ENCODE measurements at places on chromosomes 13 and 19.
A peak's percentile ranks its signal among the peaks of the same experiment; 100 is the strongest.

GRCh38 chr19:4583961-4584669 lies 24.6 kb upstream of the SEMA6B start:
- no peak for DNase-seq

GRCh38 chr13:76950101-76950500 lies 1.8 kb downstream of the ACOD1 start:
- DNase-seq, result no peak

- no peak for DNase-seq
Observed at GRCh38 chr13:42392716-42393572, 121.0 kb downstream of the AKAP11 start.

- no peak for DNase-seq
Observed at GRCh38 chr19:32750441-32751055, 31.0 kb downstream of the TDRD12 start.

GRCh38 chr19:5074407-5074806 lies 105.5 kb downstream of the KDM4B start:
- no peak for DNase-seq

- no peak for DNase-seq
Observed at GRCh38 chr13:76812206-76812897, 73.9 kb downstream of the KCTD12 start.

DNA sequence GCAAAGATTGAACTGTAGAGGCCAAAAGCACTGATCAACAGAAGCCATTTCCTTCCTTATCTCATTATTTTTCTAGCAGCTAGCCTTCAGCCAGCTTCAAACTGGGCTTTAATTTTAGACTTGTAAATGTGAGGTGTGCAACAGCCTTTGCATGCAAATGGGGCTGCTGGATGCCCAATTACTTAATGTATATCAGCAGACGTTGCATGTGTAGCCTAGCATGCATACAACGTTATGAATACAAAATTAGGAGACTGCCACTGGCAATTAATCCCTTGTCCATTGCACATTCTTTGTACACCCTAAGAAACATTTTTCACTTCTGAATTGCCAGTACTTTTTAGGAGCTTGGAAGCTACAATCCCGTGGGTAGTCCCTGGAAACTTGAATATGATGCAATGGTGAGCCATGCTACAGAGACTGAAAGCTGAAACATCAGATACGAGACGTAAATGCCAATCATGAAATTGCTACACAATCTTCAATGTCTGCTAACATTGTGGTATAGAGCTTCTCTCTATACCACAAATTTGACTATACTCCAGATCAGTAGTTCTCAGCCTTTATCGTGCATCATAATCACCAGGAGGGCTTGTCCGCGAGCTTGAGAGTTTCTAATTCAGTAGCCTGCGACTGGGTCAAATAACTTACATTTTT lies 20.2 kb downstream of the EPSTI1 start:
- no peak for DNase-seq

DNA sequence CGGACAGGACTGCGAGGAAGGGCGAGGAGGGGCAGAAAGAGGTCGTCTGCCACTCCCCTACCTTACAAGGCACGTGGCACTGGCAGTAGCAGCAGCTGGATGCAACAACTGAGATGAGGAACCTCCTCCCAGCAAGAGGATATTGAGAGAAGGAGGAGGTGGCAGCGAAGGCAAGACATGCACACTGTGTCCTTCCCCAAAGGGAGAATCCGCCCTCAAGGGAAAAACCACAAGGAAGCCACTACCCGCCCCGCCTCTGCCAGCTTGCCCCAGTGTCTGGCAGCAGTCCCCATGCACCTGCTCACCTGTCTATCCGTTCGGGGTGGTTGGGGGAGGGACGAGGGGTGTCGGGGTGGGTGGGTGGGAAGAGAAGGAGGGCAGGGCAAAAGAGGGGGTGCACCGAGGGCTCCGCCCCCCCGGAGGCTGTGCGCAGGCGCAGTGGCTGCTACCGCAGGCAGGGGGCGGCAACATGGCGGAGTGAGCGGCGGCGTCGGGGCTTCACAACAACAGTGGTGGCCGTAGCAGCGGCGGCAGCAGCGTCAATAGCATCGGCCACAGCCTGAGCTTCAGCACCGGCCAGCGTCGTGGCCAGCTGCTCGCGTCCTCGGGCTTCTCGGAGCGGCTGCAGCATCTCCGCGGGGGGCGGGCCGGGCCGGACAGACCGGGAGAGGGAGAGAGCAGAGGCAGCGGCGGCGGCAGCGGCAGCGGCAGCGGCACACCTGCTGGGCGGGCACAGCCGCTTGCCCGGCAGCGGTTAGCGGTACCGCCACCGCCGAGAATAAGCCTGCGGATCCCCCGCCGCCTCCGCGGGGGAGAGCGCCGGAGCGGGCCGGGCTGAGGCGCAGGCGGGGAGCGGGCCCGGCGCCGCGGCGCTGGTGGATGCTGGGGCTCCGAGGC lies at the start of gene NBEA:
TSS of gene NBEA (plus strand) at position 436 of the 897 bp plus-strand sequence. CDS start 551 bp downstream, outside the sequence.
- DNase-seq, result peak; percentile 42

- no peak for DNase-seq
Observed at GRCh38 chr19:41939861-41940730, 11.8 kb upstream of the ERFL start.

- no peak for DNase-seq
Observed at GRCh38 chr19:2552859-2553258, 76.9 kb downstream of the GADD45B start.

DNA sequence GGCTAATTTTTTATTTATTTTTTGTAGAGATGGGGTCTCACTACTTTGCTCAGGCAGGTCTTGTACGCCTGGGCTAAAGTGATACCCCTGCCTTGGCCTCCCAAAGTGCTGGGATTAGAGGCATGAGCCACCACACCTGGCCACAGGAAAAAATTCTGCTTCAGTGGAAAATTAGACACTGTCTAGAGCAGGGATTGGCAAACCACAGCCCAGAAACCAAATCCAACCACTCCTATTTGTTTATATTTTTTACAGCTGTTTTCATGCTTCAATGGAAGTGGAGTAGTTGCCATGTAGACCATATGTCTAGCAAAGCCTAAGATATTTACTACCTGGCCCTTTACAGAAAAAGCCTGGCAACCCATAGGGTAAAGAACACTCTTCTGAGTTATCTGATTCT lies 123.7 kb upstream of the MRI1 start:
- DNase-seq, result no peak

DNA sequence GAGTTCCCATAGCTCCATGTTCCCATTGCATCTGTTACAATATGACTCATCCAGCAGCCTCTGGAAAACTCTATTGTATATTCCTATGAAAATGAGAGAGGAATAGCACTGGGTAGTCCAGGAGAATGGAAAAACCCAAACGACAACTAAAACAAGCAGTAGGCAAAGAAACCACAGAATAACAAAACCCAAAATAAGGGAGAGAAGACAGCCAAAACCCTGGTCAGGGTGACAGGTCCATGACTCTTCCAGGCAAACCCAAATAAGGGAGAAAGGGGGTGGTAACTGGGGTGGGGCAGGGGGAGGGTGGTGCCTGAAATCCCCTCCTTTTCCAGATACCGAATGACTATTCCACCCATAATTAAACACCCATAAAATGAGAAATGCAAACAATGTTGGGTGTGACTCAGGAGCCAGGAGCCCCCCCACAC lies 4.0 kb upstream of the ZNF8 start:
- DNase-seq, result no peak

DNA sequence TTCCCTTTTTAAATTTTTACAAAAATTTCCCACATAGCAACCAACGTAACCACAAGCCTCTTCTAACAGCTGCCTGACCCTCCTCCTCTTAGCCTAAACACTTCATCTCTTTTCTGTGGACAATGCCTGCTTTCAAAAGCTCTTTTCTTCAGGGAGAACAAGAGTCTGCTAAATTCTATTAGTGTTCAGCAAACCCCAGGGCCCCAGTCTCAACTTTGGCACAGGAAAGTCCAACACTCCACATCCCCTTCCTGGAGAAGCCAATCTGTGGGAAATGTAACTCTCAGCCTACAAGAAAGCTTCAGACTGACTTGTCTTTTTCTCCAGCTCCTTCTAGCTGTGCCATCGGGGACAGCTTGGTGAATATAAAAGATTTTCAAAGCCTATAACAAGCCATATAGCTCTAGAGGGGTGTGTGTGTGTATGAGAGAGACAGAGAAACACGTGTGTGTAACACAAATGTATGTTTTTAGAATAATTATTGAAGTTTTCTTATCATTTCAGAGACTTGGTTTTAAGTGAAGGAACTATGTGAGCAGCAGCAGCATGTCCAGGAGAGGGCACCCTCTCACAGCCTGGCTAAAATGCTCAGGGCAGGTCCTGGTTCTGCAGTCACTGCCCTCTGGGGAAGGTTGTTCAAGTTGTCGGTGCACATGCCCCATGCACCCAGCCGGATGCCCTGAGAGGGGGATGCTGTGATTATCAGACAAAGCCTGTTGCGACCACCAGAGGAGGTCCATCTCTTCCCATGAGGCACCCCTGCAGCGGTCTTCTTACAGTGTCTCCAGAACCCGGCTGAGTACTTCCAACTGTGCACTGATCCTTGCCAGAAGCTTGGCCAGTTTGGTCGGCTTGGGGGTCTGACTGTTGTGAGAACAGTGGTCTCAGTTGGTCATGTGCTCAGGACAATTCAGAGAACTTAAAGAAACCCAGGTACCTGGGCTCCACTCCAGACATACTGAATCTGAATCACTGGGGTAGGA lies 34.4 kb downstream of the CCDC70 start:
- no peak for DNase-seq

Measured in fibroblast of skin of left quadriceps (primary cell).